ENCODE measurements at places on chromosomes 13 and 19.

- DNase-seq = no peak
Measured at GRCh38 chr13:52812941-52813340, 35.5 kb downstream of the PCDH8 start.

DNA sequence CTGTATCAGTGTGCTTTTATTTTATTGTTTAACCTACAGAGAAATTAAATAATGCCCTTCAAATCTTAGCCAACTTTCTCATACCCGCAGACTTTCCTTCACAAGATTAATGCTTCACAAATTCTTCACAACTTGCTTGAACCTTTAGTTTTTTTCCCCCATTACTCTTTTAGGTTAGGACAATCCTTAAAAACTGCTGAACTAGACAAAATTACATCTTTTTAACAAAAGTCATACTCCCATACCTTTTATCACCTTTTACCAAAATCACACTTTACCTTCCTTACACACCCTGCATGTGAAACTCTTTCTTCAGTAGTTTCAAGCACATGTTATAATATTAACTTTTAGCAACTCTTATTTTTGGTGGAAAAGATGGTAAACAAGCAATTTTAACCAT, 58.5 kb downstream of the SCGB2B2 start:
- DNase-seq = no peak

DNA sequence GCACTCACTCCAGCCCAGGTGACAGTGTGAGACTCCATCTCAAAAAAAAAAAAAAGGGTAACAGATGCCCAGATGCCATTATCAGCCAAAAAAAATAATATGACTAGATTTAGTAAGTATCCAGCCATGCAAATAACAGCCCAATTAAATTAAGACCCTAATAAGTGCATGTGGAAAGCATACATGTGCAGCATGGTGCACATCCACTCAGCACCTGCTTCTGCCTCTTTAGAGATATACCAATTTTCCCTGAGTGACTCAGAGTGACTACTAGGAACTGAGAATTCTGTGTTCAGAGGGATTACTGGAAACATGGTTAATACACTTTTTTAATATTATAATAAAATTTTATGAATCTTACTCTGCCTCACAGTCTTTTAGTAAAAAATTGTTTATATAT, 29.8 kb upstream of the ZNF675 start:
- DNase-seq = no peak

DNA sequence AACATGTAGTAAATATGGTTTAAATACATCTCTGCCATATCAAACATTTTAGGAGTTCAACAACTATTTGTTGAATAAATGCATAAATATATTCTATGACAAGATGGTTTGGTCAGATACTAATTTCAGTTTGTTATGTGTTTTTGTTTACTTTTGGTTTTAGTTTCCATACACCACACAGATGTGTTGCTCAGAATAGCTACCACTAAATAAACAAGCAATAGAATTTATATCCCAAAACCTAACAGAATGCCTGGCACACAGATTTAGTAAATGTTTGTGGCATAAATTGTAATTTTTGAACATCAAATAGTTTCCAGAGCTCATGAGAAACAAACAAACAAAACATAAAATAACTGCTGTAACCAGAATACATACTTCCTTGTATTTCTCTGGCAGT, 126.8 kb upstream of the ATXN8OS start:
- no peak for DNase-seq

- no peak for DNase-seq
Measured at GRCh38 chr19:23283925-23284324, 33.7 kb upstream of the ZNF724 start.

DNA sequence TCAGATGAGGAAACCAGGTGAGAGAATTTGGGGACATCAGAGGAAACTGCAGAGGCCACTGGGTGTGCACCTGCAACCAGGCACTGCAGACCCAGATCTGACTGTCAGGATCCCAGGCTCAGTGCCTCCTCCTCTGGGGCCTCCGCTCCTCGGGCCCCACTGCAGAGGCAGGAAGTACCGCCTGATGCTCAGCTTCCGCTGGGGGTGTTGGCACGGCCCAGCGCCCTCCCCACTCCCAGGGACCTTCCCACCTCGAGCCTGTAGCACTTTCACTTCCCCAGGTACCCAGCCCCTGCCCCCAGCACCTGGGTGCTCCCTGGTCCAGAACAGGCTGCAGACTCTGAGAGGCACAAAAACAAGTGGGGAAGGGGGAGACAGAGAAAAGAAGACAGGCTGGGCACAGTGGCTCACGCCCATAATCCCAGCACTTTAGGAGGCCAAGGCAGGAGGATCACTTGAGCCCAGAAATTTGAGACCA, 1.4 kb upstream of the CD37 start:
- no peak for DNase-seq

- DNase-seq = no peak
Measured at GRCh38 chr19:5774921-5775320, 9.6 kb downstream of the PRR22 start.
